ENCODE measurements at places on chromosomes 6 and 20. TPM values are rescaled to one million over a fixed set of nuclear protein-coding genes. Genes with fewer than 3 reads are reported as not detected.
A peak's percentile ranks its signal among the peaks of the same experiment; 100 is the strongest.

- H3K36me3 ChIP-seq = no peaks in the 10 kb centered on the region
- no peak for DNase-seq
- no peak overlapping the region for H3K27ac ChIP-seq
- H3K4me1 ChIP-seq = no peaks in the 10 kb centered on the region
- no peaks in the 10 kb centered on the region for H3K27me3 ChIP-seq
These were observed 456.8 kb upstream of the GJE1 start for GRCh38 chr6:141675957-141676356.

GRCh38 chr20:20713244-20713765, 861 bp upstream of the RALGAPA2 start:
- no peak for DNase-seq
- H3K4me3 ChIP-seq = peak overlapping the region; percentile 84
- H3K36me3 ChIP-seq = no peaks in the 10 kb centered on the region
- H3K27me3 ChIP-seq = no peaks in the 10 kb centered on the region
- H3K4me1 ChIP-seq = peaks cover 4% of the 10 kb centered on the region

DNA sequence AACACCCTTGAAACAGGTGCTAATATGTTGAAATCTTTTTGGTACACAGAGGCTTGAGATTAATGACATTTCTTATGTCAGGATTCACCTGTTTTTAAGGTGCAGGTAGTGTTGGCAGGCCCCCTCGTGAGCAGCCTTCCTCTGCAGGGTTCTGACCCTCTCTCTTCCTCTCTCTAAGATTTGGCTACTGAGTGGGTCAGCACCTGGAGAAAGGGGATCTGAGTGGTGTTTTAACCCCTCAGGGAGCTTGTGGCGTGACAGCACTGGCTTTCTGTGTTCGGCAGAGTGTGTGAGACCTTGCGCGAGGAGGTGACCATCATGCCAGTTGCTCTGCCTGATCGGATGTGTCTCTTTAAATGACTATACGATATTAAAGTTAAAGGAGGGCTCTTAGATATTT, 37.1 kb downstream of the HIVEP1 start:
- DNase-seq = no peak
- peaks cover 3% of the 10 kb centered on the region for H3K4me1 ChIP-seq
- H3K4me3 ChIP-seq = no peak overlapping the region
- no peaks in the 10 kb centered on the region for H3K27me3 ChIP-seq

GRCh38 chr6:7543789-7544424, 2.4 kb downstream of the DSP start:
- H3K27ac ChIP-seq = no peak overlapping the region
- H3K27me3 ChIP-seq = no peaks in the 10 kb centered on the region
- H3K36me3 ChIP-seq = no peaks in the 10 kb centered on the region
- H3K4me3 ChIP-seq = no peak overlapping the region
- DNase-seq = no peak

GRCh38 chr6:160750276-160750689, 48.2 kb downstream of the PLG start:
- DNase-seq = no peak
- H3K27me3 ChIP-seq = no peaks in the 10 kb centered on the region
- no peak overlapping the region for H3K27ac ChIP-seq
- no peaks in the 10 kb centered on the region for H3K4me1 ChIP-seq
- no peaks in the 10 kb centered on the region for H3K36me3 ChIP-seq

DNA sequence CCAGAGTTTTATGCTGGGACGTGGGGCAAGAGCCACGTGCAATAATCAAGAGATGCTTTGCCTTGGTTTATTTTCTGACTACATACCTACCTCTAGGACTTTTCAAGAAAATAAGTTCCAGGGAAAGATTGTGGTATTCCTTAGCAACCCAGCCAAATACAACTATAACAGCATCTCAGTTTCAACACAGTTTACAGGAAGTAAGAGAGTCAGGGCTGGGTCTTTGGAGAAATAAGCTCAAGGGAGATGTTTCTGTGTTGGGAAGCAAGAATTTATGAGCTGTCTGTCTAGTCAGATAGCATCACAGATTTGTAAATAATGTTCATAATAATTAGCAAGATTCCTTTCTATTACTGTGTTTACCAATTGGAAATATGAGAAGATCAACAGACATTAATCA, 35.1 kb downstream of the MAP3K5 start:
- H3K36me3 ChIP-seq = no peaks in the 10 kb centered on the region
- DNase-seq = no peak
- no peaks in the 10 kb centered on the region for H3K27me3 ChIP-seq
- H3K4me1 ChIP-seq = peaks cover 4% of the 10 kb centered on the region

- peaks cover 3% of the 10 kb centered on the region for H3K4me1 ChIP-seq
- no peak overlapping the region for H3K27ac ChIP-seq
- no peaks in the 10 kb centered on the region for H3K36me3 ChIP-seq
- H3K4me3 ChIP-seq = no peak overlapping the region
- no peak for DNase-seq
- no peaks in the 10 kb centered on the region for H3K27me3 ChIP-seq
These were observed 57.0 kb downstream of the TNFAIP3 start for GRCh38 chr6:137923866-137924653.

GRCh38 chr20:46562009-46562372, 11.5 kb upstream of the OCSTAMP start:
- H3K4me1 ChIP-seq = peaks cover 27% of the 10 kb centered on the region
- DNase-seq = no peak
- no peaks in the 10 kb centered on the region for H3K27me3 ChIP-seq
- H3K36me3 ChIP-seq = no peaks in the 10 kb centered on the region
- peak overlapping the region; percentile 5 for H3K4me3 ChIP-seq

DNA sequence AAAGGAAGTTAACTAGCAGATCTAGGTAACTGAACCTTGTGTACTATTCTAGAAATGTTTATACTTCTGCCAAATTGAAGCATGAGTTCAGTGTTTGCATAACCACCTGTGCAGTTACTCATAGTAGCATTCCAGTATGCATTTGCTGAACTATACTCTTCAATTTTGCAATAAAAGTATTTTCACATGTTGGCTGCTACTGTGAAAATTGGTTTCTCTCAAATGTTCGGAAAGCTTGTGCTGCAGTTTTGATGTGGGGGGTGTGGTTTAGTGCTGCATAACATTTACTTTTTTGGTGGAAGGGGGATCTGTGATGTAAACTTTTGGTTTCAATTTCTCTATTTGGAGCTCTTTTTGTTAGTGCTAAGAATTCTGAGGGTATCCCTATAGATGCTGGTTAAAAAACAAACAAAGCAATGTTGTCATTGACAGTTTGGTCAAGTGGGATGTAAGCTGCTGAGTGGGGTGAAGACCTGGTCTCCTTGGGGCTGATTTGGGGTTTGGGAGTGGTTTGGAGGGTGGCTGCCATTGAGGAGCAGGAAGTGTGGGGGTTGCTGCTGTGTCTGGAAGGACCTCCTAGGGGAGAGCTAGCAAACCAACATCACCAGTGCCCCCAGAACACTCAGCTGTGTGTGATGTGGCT, 87.8 kb downstream of the CARMIL1 start:
- no peak overlapping the region for H3K4me3 ChIP-seq
- no peaks in the 10 kb centered on the region for H3K36me3 ChIP-seq
- DNase-seq = no peak
- peaks cover 18% of the 10 kb centered on the region for H3K4me1 ChIP-seq

GRCh38 chr20:62584671-62585460, 57.4 kb upstream of the SLCO4A1 start:
- H3K27me3 ChIP-seq = peaks cover 82% of the 10 kb centered on the region
- no peaks in the 10 kb centered on the region for H3K4me1 ChIP-seq
- no peak for DNase-seq
- H3K27ac ChIP-seq = no peak overlapping the region
- H3K36me3 ChIP-seq = no peaks in the 10 kb centered on the region

- H3K27me3 ChIP-seq = no peaks in the 10 kb centered on the region
- no peak overlapping the region for H3K4me3 ChIP-seq
- H3K4me1 ChIP-seq = no peaks in the 10 kb centered on the region
- DNase-seq = no peak
- no peaks in the 10 kb centered on the region for H3K36me3 ChIP-seq
- no peak overlapping the region for H3K27ac ChIP-seq
These were observed 220.8 kb upstream of the THEMIS start for GRCh38 chr6:128121610-128122009.

DNA sequence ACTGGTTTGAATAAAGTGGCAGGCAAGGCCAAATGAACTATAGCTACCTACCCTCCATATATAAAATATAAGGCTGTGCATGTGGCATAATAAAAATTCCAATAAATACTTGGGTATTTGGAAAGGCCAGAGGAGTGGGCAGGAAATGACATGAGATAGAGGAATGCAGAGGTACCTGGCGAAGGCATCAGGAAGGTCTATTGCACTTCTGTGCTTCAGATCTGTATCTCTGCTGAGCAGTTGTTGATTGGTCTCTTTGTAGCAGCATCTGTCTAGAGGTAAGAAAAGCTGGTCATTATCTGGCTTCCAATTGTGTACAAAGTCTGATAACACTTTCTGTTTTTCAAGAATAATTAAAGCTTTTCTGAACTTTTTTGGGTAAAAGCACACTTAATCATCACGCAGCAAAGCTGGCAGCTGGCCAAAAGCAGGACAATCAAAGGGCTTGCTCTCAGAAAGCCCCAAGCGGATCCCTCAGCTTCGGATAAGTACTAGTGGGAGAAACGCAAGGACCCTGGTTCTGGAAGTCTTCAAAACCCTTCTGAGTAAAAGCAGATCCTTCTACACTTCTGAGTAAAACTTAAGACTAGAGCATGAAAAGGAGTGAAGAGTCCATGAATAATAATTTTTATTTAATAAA, 120.1 kb upstream of the TCF21 start:
- no peak for DNase-seq
- no peak overlapping the region for H3K27ac ChIP-seq
- peaks cover 15% of the 10 kb centered on the region for H3K4me1 ChIP-seq
- H3K4me3 ChIP-seq = no peak overlapping the region
- H3K36me3 ChIP-seq = no peaks in the 10 kb centered on the region
- H3K27me3 ChIP-seq = no peaks in the 10 kb centered on the region

GRCh38 chr6:158046201-158047126, 64.8 kb downstream of the SYNJ2 start:
- H3K4me3 ChIP-seq = no peak overlapping the region
- H3K36me3 ChIP-seq = no peaks in the 10 kb centered on the region
- H3K27me3 ChIP-seq = no peaks in the 10 kb centered on the region
- DNase-seq = no peak
- no peak overlapping the region for H3K27ac ChIP-seq
- H3K4me1 ChIP-seq = no peaks in the 10 kb centered on the region

GRCh38 chr6:79498842-79499241, 38.4 kb downstream of the LCA5 start:
- no peaks in the 10 kb centered on the region for H3K36me3 ChIP-seq
- H3K27ac ChIP-seq = no peak overlapping the region
- H3K4me3 ChIP-seq = no peak overlapping the region
- H3K27me3 ChIP-seq = no peaks in the 10 kb centered on the region
- DNase-seq = no peak

GRCh38 chr6:134379076-134379475, 61.2 kb upstream of the SGK1 start:
- no peak overlapping the region for H3K4me3 ChIP-seq
- no peak for DNase-seq
- no peaks in the 10 kb centered on the region for H3K4me1 ChIP-seq
- H3K27ac ChIP-seq = no peak overlapping the region
- H3K27me3 ChIP-seq = no peaks in the 10 kb centered on the region

DNA sequence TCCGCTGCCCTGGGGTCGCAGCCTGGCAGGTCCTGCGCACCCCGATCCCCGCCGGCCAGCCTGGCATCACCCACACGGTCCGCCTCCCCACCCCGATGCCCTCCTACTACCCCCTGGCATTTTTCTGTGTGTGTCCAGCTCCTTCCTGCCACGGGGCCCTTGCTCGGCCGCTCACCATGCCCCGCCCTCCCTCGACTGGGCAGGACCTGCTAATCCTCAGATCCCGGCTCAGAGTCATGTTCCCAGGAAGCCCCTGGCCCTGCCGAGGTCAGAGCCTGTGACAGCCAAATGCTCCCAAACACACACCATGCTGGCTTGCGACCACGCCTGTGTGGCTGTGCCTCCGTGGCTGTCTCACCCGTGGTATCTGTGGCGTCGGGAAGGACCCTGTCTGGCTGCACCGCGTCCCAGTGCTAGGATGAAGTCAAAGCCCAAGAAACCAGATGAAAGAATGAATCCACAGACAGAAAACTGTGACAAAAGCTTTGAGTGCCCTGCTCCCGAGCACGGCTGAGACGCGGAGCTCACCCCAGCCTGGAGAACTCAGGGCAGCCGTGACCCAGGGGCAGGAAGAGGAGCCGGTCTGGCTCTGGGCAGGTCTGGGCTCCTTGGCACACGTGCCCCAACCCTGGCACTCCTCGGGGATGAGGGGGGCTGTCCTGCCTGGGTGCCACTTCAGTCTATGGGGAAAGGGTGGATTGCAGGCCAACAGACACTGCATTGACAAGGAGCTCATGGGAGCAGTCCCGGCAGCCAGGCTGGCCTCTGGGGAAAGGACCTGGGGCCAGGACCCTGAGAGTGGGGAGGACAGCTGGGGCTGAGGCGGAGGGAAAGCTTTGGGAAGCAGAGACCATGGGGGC, 20.8 kb upstream of the SLCO4A1 start:
- peaks cover 38% of the 10 kb centered on the region for H3K27me3 ChIP-seq
- DNase-seq = no peak
- peaks cover 48% of the 10 kb centered on the region for H3K4me1 ChIP-seq
- H3K27ac ChIP-seq = peak overlapping the region; percentile 95
- H3K36me3 ChIP-seq = no peaks in the 10 kb centered on the region

GRCh38 chr20:1616858-1617434, 2.9 kb downstream of the SIRPB1 start:
- H3K36me3 ChIP-seq = no peaks in the 10 kb centered on the region
- no peaks in the 10 kb centered on the region for H3K4me1 ChIP-seq
- H3K4me3 ChIP-seq = no peak overlapping the region
- H3K27ac ChIP-seq = no peak overlapping the region
- H3K27me3 ChIP-seq = no peaks in the 10 kb centered on the region

DNA sequence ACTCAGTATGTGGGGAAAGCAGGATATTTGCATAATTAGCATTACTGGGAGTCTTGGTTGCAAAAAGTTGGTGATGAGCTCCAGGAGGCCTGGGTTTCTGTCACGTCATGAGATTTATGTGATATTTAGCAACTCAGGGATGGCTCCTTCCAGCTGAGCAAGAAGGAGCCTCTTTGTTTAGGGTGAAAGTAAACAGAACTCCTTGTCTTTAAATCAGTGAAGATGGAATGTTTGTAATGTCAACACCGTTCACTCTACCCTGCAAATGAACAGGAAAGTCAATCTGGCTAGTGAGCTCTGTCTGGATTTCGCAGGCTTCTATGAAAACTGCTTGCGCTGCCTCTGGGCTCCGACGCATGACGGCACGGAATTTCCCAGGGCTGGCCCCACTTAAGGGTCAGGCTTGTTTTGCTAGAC, 86.9 kb downstream of the PXDC1 start:
- no peaks in the 10 kb centered on the region for H3K36me3 ChIP-seq
- H3K27me3 ChIP-seq = no peaks in the 10 kb centered on the region
- no peaks in the 10 kb centered on the region for H3K4me1 ChIP-seq
- DNase-seq = no peak
- no peak overlapping the region for H3K27ac ChIP-seq

FAM217A gene
- total RNA-seq = not detected

FOXQ1 gene
- total RNA-seq = not detected

F13A1 gene
- 147 TPM for total RNA-seq

DOK5 gene
- 5.3 TPM for total RNA-seq

CRISP3 gene
- total RNA-seq = not detected

CDH26 gene
- 2.7 TPM for total RNA-seq

CCR6 gene
- not detected for total RNA-seq

IYD gene
- not detected for total RNA-seq

ANKEF1 gene
- total RNA-seq = 1.9 TPM

NAPB gene
- 10.9 TPM for total RNA-seq

DNAJC5 gene
- 40.2 TPM for total RNA-seq

MTFR2 gene
- 0.30 TPM for total RNA-seq

BMP6 gene
- 4.8 TPM for total RNA-seq

MAN1A1 gene
- total RNA-seq = 119 TPM

HEY2 gene
- total RNA-seq = 3.3 TPM

GPX5 gene
- not detected for total RNA-seq

EEF1A2 gene
- not detected for total RNA-seq
